NCI-H187 treated with DMSO at 0.1 percent for 48 hours (cell line): ENCODE measurements at places on chromosomes 5 and 9.

DNA sequence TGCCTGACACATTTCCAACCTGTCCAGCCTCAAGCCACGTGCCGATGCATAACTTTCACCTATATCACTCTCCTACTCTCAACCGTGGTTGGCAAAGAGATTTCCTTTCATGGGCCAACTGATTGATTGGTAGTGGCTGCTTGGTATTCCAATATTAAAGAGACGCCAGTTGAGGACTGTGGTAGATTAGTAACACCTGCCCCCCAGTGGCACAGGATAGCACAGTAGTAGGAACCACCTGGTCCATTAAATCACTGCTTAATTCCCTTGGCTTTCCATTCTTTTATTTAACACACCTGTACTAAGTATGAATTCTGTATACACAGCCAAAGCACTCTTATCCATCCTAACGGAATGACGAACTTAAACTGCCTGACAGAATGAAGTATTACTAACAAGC is 19.1 kb upstream of the FOXB2 start:
- no peak for DNase-seq

GRCh38 chr9:111400564-111400898 is 70.5 kb upstream of the OR2K2 start:
- DNase-seq = no peak

DNA sequence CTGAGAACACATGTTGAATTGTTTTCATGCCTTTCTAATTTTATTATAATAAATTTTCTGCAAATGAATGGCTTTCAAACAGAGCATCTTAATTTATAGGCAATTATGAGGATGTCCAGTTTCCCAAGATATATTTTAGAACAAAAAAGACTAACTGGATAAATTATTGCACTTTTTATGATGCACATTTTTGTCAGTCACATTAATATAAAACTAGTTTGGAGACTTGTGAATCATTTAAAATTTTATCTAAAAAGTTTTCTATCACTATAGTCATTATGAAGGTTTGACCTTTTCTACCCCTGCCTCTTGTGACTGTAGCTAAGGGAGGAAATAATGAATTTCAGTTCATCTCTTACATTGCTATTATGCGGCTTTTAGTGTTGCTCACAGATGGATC is 393.8 kb downstream of the TAF11L14 start:
- DNase-seq = no peak

DNA sequence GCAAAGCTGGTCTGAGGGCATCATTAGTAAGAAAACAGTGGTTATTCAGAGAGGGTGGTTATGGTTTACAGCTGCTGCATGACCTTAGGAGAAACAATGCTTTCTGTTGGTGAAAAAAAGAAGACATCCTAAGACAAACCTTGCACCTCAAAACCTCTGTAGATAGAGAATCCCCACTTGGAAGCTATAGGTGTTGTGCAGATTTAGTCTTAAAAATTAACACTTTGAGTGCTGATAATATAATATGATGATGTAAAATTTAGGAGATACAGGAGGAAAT is 1.4 kb upstream of the PTTG1 start:
- DNase-seq = no peak

DNA sequence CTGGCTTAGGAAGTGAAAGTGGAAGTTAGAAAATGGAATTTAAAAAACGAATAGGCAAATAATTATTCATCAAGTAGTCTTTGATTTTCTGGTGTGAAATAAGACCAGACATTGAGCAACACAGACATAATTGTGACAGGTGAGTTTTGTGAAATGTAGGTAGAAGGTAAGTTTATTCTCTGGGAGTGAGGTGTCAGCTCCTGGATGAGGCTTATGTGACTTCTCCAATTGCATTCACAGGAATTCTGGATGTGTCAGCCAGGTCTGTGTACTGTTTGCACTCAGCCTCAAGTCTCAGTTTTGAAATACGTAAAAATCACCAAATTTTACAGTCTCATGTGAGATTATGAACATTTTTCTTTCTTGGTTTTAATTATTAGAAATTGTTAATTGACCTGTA is 537.6 kb downstream of the CETN3 start:
- no peak for DNase-seq

DNA sequence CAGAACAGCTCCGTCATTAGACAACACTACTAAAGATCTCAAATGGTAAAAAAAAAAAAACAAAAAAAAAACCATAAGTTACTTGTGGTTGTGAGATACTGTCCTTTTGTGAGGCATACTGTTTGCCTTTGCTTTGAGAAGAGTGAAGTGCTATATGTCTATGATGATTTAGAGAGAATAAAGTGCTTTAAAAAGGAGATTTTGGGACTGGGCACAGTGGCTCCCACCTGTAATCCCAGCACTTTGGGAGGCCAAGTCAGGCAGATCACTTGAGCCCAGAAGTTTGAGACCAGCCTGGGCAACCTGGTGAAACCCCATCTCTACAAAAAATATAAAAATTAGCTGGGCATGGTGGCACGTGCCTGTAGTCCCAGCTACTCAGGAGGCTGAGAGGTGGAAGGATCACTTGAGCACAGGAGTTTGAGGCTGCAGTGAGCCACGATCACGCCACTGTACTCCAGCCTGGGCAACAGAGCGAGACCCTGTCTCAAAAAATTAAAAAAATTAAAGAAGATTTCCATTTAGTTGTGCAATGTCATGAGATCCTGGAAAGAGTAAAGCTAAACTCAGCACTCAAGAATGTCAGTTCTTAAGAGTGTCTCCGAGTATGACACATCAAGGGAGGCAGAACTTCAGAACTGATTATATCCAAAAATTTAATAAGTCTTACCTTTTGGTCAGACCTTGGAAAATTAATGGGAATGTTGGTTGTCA is 87.3 kb downstream of the PRDM6 start:
- no peak for DNase-seq

GRCh38 chr9:135315572-135315971 is 164.0 kb upstream of the PPP1R26 start:
- no peak for DNase-seq
